ENCODE measurements at places on chromosomes 6 and 20.

GRCh38 chr6:52130440-52130839 lies 43.0 kb upstream of the PKHD1 start:
- no peak for DNase-seq

GRCh38 chr6:223763-224162 lies 68.5 kb upstream of the DUSP22 start:
- DNase-seq = no peak

GRCh38 chr6:3139090-3139903 lies 18.0 kb downstream of the TUBB2A start:
- DNase-seq = peak; percentile 45

GRCh38 chr6:106448000-106448426 lies 87.5 kb downstream of the CRYBG1 start:
- peak; percentile 24 for DNase-seq

DNA sequence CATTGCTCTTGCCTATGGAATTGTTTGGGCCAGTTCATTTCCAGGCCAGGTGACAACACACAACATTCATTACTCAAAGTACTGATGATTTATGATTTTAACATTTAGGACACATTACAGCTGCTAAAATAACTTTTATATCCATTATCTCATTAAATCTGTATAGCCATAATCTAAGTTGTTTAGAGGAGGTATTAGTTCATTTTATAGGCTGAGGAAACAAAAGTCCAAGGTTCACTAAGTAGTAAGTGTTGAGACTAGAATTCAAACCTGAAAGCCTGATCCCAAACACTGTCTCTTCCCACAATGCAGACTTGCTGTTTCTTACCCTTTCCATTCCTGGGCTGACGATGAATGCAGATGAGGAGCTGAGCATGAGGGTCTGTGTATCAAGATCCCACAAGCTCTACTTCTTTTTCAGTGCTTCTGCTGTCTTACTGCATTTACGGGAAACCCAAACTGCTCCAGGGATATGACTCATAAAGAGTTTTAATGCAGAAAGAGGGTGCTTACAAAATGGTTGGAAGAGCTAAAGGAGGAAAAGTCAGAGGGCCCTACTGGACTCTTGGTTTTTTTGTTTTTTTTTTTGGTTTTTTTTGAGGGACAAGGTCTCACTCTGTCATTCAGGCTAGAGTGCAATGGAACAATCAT lies 17.9 kb downstream of the TENT5A start:
- no peak for DNase-seq

GRCh38 chr6:15260099-15260821 lies 14.4 kb downstream of the JARID2 start:
- no peak for DNase-seq

DNA sequence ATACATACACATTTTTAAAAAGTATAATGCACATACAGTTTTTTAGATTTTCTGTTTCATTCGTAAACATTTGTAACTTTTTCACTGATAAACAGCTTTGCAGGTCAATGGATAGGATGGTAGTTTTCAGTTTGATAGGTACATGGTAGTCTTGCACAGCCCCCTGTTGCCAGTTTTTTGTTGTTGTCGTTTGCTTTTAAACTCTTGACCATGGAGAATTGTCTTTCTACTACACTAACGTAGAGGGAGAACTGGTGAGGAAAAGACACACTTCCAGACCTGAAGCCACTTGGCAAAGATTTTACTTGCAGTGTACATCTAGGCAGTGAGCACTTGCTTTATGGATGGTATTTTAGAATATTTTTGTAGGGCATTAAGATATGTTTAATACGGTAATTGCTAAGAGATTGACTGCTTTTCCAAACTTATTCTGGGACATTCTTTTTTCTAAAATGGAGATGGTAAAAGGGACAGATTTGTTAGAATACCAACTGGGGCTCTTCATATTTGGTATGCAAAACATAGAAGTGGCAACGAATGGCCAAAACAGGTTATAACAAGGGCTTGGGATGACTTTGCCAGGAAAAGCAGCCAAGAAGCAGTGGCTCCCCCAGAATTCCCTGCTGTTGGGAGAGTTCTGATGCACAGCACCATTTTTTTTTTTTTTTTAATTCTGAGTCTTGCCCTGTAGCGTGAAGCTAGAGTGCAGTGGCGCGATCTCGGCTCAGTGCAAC lies 1.5 kb downstream of the PYGB start:
- DNase-seq = no peak

DNA sequence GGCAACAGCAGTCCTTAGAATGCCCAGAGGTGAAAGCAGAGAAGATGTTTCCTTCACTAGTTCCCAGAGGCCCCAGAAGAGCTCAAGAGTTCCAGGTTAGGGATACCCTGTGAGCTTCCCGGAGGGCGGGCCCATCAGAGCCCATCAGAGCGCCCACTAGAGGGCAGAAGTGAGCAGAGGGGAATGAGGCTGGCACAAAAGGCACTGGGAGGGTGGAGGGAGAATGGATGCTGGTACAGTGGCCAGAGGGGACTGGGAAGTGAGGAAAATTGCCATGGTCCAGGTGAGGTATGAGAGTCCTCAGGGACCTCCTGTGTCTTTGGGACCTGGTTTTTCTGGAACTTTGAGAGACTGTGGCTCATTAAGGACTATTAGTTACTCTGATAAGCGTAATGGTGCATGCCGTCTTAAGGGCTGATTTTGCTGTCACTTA lies 57.3 kb downstream of the LINC00237 start:
- peak; percentile 6 for DNase-seq

DNA sequence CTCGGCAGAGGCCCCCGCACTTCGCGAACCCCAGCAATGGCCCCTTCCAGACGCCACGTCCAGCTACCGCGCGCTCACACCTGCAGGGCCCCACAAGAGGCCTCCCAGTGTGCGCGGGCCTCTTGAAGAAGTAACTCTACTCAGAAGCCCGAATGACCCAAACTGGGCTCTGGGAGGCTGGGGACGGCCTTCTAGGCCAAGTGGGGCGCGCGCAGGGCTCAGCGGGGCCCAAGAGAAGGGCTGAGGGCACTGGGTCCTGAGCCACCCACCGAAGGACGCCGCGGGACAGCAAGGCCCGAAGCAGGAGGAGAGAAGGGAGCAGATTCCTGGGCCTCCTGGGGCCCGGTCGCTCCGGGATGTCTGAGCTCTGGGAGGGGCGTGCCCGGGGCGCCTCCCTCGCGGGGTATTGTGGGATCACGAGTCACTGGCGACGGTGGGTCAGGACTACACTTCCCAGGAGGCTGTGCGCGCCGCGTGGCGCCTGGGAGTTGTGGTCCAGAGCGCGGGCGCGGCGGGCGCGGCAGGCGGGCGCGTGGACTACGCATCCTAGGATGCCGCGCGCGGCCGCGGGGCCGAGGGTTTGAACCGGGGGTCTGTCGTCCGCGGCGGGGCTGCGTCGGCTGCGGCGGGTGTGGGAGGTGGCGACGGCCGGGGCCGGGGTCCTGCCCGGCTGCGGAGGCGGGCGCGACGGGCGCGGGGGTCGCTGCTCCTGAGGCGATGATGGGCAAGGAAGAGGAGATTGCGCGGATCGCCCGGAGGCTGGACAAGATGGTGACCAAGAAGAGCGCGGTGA lies at the start of gene TCEA2:
Gene TCEA2, plus strand, starts transcription at position 603 of the 793 bp plus-strand sequence. Its CDS starts 115 bp downstream, at position 718.
- DNase-seq = peak; percentile 94

DNA sequence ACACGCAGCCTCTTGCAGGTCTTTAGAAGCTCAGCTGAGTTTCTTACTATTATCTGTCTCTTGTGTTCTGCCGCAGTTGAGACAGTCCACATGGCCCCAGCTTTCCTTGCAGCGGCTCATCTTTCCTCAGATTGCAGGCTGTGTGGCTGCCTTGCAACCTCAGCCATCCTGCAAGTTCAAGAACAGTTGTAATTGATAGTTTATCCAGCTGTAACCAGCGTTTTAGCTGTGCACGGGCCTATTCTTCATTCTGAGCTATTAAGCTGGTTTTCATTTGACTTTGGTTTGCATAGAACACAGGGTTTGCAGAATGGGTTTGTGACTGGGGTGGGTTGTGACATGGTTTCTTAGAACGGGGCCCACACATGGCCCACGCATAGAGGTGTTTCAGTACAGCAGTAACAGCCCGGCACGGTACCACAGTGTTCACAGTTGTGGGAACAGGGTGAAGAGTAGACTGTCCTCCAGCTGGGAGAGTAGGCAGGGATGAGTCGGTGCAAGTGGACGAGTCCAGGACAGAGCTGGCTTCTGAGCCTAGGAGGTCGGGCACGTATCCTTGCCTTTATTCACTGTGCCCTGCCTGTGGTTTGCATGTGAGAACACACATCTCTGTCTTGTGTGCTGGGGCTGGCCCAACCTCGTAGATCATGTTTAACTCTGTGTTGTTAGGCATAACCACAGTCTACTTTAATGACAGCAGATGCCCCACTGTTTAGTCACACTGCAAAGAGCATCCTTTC lies 89.2 kb downstream of the RPP40 start:
- DNase-seq = no peak

GRCh38 chr6:51028276-51028675 lies 209.6 kb downstream of the TFAP2B start:
- no peak for DNase-seq

GRCh38 chr20:50586531-50587232 lies 76.5 kb downstream of the PTPN1 start:
- no peak for DNase-seq

GRCh38 chr6:37393381-37393929 lies 39.6 kb upstream of the CMTR1 start:
- no peak for DNase-seq

Measured in CD4-positive, alpha-beta T cell treated with Interferon alpha-2 for 1 hour (primary cell).